NCI-H1436 treated with DMSO at 0.1 percent for 48 hours (cell line): ENCODE measurements at places on chromosomes 13 and 19.

GRCh38 chr19:46065486-46066071 lies 24.8 kb upstream of the IGFL4 start:
- no peak for DNase-seq

- no peak for DNase-seq
These were observed 11.4 kb downstream of the AKT2 start for GRCh38 chr19:40273469-40274360.

- no peak for DNase-seq
These were observed 515.5 kb downstream of the MYO16 start for GRCh38 chr13:109144693-109145437.

GRCh38 chr13:31773538-31773937 lies 34.2 kb downstream of the RXFP2 start:
- no peak for DNase-seq

GRCh38 chr19:20912973-20913372 lies 10.1 kb upstream of the ZNF85 start:
- no peak for DNase-seq

GRCh38 chr19:12872941-12873890 lies 8.0 kb downstream of the DNASE2 start:
- DNase-seq, result no peak

DNA sequence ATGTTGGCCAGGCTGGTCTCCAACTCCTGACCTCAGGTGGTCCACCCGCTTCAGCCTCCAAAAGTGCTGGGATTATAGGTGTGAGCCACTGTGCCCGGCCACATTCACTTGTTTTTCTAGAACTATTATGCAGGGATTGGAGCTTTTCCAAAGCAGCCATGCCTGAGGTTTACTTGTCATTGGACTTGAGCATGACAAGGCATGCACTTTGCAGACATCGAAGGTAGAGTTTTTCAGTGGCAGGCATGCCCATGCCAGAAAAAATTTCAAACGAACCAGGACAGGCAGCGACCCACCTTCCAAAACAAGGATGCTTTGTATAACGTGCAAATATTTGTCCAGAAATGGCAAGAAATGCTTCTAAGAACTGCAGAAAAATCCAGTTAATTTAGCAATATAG lies 17.7 kb downstream of the PNMA8A start:
- DNase-seq, result no peak

GRCh38 chr19:47113850-47114651 lies 475 bp upstream of the ZC3H4 start:
- DNase-seq, result peak; percentile 54

DNA sequence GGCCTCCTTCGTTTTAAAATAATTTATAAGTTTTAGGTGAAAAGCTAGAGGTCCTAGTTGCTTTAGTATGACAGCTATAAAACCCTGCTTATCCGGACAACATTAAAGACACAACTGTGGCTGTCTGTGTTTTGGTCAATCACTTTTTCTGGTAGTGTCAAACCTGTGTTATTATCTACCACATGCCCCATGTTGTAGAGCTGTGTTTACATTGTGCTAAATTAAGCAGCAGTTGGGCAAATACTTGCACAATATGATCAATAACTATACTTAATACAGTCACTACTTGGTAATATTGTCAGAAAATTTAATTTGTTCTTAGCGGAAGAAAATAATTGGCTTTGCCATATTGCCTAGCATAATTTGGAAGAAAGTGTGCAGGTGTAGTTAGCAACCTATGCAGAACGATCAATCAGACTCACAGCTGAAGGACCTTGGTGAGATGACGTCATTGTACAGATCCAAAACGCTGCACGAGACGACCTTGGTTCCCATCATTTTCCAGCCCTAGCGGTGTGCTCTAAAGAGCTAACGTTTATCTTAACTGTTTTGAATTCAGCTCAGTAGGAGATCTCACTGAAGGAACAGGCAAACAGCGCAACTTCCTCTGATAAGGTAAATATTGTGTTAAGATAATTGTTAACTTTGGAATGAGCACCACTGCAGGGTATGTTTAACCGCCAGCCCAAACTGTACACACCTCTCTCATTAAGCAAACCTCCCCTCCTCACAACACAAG lies 476.6 kb downstream of the IRS2 start:
- DNase-seq, result no peak
